ENCODE measurements at places on chromosomes 7 and 10. TPM values are rescaled to one million over a fixed set of nuclear protein-coding genes. Genes with fewer than 3 reads are reported as not detected.

DNA sequence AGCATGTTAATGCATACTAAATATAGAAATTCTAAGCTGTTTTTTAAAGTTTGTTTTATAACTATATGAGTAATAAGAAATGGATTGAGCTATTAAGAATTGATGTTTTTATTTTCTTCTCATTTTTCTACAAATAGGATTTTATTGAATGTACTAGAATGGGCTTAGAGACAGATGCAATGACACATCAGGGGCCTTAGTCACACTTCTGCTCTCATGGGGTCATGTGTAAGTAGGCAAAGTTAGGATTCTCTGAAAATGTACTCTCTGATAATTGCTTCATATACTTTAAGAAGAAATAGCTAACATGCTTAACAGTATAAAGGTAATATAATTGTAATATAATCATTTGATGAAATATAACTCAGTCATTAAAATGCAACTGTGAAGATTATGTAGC, 154.6 kb downstream of the ZNF438 start:
- peaks cover 12% of the 10 kb centered on the region for H3K36me3 ChIP-seq
- no peaks in the 10 kb centered on the region for H3K4me1 ChIP-seq
- no peaks in the 10 kb centered on the region for H3K27me3 ChIP-seq
- no peak overlapping the region for H3K27ac ChIP-seq
- no peak overlapping the region for H3K4me3 ChIP-seq

LDB3 gene
- total RNA-seq, result 0.44 TPM

DNA sequence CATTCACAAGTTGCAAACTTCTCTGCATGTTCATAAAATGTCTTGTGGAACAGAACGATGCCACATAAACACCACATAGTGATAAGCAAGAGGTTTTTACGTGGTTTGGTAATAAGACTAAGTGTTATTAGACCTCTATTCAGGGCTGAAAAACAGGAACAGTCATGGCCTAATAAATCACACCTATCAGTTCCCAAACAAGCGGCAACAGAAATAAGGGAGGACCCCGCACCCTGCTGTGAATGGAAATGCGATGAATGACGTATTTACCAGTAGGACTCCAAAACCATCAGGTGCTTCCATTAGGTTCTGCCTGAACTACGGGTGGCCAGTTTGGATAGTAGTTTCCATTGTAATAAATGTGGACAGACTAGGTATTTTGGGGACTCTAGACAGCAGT, 129.1 kb downstream of the TAX1BP1 start:
- no peak overlapping the region for H3K4me3 ChIP-seq
- DNase-seq, result no peak
- no peaks in the 10 kb centered on the region for H3K27me3 ChIP-seq
- no peaks in the 10 kb centered on the region for H3K36me3 ChIP-seq
- no peak overlapping the region for H3K27ac ChIP-seq

- no peak overlapping the region for H3K27ac ChIP-seq
- H3K36me3 ChIP-seq, result peaks cover 93% of the 10 kb centered on the region
- no peaks in the 10 kb centered on the region for H3K4me1 ChIP-seq
- H3K27me3 ChIP-seq, result no peaks in the 10 kb centered on the region
- no peak for DNase-seq
Observed at GRCh38 chr10:77827366-77827765, 99.2 kb downstream of the DLG5 start.

- no peaks in the 10 kb centered on the region for H3K36me3 ChIP-seq
- no peaks in the 10 kb centered on the region for H3K4me1 ChIP-seq
- H3K27ac ChIP-seq, result no peak overlapping the region
- H3K27me3 ChIP-seq, result no peaks in the 10 kb centered on the region
- DNase-seq, result no peak
Observed at GRCh38 chr10:116194061-116194460, 78.9 kb downstream of the GFRA1 start.

- no peaks in the 10 kb centered on the region for H3K27me3 ChIP-seq
- DNase-seq, result no peak
- peaks cover 79% of the 10 kb centered on the region for H3K36me3 ChIP-seq
- H3K27ac ChIP-seq, result no peak overlapping the region
Observed at GRCh38 chr10:119931871-119932270, 39.3 kb downstream of the SEC23IP start.

MYH16 gene
- not detected for total RNA-seq

POLR2J gene
- total RNA-seq, result 25.4 TPM

DNA sequence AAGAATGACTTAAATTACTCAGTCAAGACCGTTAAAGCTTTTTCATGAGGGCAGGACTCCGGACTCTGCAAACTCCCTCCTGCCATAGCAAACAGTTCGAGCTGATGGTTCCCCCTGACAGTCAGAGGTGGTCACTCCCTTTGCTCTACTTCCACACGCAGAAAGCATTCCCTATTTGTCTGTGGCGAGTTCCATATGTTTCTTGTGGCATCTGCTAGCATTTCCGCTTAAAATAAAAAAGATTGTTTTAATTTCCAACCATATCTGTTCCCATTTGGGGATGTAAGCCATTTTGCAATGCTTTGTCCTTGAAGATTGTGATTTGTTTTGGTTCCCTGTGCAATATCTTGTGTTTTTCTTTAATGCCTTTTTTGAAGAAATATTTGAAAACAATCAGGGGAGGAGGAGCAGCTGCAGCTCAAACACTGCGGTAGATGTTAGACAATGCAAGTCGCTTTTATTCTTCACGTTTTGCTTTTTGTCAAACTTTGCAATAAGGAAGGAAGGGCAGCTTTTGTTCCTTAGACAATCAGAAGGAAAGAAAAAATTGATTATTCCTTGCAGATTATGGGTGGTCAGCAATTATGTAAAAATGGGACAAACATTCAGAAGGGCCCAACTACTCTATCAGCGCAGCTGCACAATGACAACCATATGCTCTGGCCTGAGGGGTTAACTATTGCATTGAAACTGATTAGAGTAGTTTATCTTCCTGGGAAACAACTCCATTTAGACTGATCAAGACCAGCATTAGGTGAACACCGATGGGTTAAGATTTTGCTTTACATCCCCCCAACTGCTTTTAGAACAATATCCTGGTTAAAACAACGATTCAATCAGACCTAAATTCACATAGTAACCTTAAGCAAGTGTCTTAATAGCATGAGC, 425.8 kb upstream of the NRP1 start:
- DNase-seq, result no peak
- H3K27ac ChIP-seq, result no peak overlapping the region
- no peaks in the 10 kb centered on the region for H3K36me3 ChIP-seq
- H3K4me3 ChIP-seq, result no peak overlapping the region
- no peaks in the 10 kb centered on the region for H3K27me3 ChIP-seq

AGBL3 gene
- total RNA-seq, result 0.49 TPM

ATP6V0E2 gene
- 41.1 TPM for total RNA-seq

DNA sequence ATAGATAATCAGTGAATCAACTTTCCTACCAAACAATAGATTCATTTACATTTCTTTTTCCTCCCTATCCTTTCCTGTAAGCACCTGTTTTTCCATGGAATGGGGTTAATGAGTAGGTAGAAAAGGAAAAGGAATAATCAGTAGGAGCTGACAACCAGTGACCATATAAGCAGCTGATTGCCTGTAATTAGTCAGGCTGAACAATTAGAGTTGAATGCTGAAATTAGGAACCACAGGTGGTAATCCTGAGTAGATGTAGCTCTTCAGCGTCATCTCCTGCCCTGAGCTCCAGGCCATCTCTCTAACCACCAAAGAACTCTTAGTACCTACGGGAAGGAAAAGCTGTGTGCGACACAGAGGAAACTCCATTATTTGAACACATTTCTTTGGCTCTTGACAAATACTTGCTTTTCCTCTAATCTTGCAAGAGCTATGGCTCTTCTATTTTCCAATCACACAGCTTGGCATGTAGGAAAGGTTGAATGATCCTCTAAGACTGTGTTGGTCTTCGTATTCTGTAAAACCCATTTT, 63.8 kb downstream of the KLHDC10 start:
- H3K27ac ChIP-seq, result no peak overlapping the region
- H3K4me1 ChIP-seq, result no peaks in the 10 kb centered on the region
- no peaks in the 10 kb centered on the region for H3K27me3 ChIP-seq
- H3K36me3 ChIP-seq, result peaks cover 50% of the 10 kb centered on the region
- H3K4me3 ChIP-seq, result no peak overlapping the region

SLC16A12 gene
- 1.4 TPM for total RNA-seq

GRCh38 chr7:69445541-69445940, 152.7 kb upstream of the AUTS2 start:
- H3K4me1 ChIP-seq, result peaks cover 11% of the 10 kb centered on the region
- H3K4me3 ChIP-seq, result no peak overlapping the region
- H3K27ac ChIP-seq, result no peak overlapping the region
- DNase-seq, result no peak

SYT15B gene
- total RNA-seq, result 1.4 TPM

CLDN4 gene
- total RNA-seq, result 164 TPM

- no peaks in the 10 kb centered on the region for H3K27me3 ChIP-seq
- H3K27ac ChIP-seq, result no peak overlapping the region
- DNase-seq, result no peak
- H3K4me1 ChIP-seq, result no peaks in the 10 kb centered on the region
Observed at GRCh38 chr10:120580918-120581895, 124.2 kb downstream of the PLPP4 start.

ANLN gene
- total RNA-seq, result 10.1 TPM

NEUROD6 gene
- total RNA-seq, result not detected

GRCh38 chr7:80876894-80877414, 41.9 kb downstream of the SEMA3C start:
- H3K27ac ChIP-seq, result no peak overlapping the region
- H3K27me3 ChIP-seq, result no peaks in the 10 kb centered on the region
- DNase-seq, result no peak
- H3K36me3 ChIP-seq, result no peaks in the 10 kb centered on the region

DNA sequence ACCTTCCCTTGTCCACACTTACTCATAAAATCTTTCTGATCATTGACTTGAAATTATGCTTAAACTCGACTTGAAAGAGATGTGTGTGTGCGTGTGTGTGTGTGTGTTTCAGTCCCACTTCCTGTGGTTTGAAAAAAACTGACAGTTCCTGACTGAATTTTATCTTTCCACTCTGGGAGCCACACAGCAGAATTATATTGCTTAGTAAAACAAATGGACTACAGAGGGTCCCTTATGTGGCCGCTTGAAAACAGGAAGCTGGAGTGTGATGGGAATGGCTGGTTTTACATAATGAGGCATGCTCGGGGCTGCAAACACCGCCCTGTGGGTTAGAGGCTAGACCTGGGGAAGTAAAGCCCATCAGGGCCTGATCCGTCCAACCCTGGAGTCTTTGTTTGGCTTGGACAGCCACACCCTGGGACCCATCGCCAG, 54.8 kb downstream of the LYZL1 start:
- no peaks in the 10 kb centered on the region for H3K4me1 ChIP-seq
- H3K27me3 ChIP-seq, result peaks cover 6% of the 10 kb centered on the region
- no peaks in the 10 kb centered on the region for H3K36me3 ChIP-seq
- no peak for DNase-seq
- H3K4me3 ChIP-seq, result no peak overlapping the region
- H3K27ac ChIP-seq, result no peak overlapping the region

GRCh38 chr7:45123913-45124710, 12.6 kb upstream of the TBRG4 start:
- DNase-seq, result no peak
- no peak overlapping the region for H3K4me3 ChIP-seq
- H3K36me3 ChIP-seq, result no peaks in the 10 kb centered on the region
- H3K27me3 ChIP-seq, result no peaks in the 10 kb centered on the region

- H3K27me3 ChIP-seq, result no peaks in the 10 kb centered on the region
- no peak for DNase-seq
- H3K4me3 ChIP-seq, result no peak overlapping the region
- no peak overlapping the region for H3K27ac ChIP-seq
- peaks cover 9% of the 10 kb centered on the region for H3K36me3 ChIP-seq
Observed at GRCh38 chr7:105655500-105656380, 74.4 kb upstream of the EFCAB10 start.

UPK3B gene
- 10.2 TPM for total RNA-seq

DNA sequence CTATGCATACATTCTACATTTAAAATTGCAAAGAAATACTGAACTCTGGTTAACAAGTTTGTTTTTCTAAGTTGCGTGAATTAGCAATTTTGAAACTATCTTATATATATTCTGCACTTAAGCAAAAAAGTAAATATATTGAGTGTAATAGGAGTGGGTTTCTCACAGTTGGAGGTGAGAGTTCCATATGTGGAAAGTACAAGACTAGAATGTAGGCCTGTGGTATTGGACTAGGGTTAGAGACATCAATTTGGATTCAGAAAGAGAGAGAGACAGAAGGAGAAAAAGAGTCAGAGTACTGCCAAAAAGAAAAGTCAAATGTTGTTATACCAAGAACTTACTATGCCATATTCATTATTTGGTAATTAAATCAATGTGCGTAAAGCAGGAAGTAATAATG, 47.3 kb upstream of the ITGB8 start:
- H3K27ac ChIP-seq, result no peak overlapping the region
- no peak overlapping the region for H3K4me3 ChIP-seq
- H3K4me1 ChIP-seq, result no peaks in the 10 kb centered on the region
- no peak for DNase-seq

DNA sequence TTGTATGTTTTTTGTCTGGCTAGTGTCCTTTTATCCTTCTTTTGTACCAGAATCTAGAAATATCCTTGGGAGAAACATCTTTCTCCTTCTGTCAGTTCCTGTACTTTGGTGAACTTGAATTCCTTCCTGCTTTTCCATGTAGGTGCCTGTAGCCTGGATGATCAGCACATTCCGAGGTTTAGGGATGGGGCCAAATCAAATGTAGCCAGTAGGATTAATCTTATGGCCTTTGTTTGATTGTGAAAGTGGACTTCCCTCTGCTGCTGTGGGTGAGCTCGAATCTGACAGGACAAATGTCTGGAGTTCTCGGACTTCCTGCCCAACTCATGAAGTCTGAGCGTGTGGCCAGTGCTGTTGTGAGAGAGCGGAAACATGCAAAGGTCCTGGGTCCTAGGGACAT, 33.2 kb upstream of the NAMPT start:
- no peaks in the 10 kb centered on the region for H3K36me3 ChIP-seq
- H3K27ac ChIP-seq, result no peak overlapping the region
- no peak overlapping the region for H3K4me3 ChIP-seq
- H3K4me1 ChIP-seq, result no peaks in the 10 kb centered on the region

GRCh38 chr10:131996466-131997365, 15.0 kb upstream of the BNIP3 start:
- H3K27ac ChIP-seq, result peak overlapping the region; percentile 84
- H3K4me3 ChIP-seq, result no peak overlapping the region

ERVW-1 gene
- total RNA-seq, result not detected

ACSM6 gene
- 1.1 TPM for total RNA-seq

DNA sequence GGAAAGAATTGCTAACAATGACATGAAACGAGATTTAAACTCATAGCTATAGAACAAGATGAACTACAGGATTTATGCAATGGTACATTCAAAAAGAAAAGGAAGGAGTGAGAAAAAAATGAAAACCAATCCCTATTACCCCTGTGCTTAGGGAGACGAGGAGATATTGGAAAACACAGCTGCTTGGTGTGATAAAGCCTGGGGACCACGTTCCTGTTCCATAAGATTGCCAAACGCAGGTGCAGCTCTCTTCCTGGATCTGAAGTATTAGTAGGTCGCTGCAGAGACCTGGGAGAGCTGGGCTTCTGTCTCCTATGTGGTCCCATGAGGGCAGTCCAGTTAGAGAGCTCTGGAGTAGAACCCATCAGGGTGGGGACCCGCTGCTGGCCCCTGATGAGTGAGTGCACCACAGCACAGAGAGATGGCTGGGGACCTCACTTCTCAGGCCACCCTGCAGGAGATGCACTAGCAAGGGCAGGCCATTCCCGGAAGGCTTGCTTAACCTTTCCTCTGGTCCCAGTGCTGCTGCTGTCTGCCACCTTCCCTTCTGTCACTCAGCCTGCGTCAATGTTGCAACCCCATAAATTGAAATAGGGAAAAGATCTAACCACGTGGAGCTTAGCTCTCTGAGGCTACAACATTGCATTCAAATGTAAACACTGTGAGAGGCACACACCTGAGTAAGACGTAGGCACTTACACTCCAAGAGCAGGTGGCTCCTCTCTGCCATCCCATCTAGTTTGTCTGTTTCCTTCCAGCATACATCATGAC, 57.9 kb downstream of the MTPN start:
- no peak overlapping the region for H3K4me3 ChIP-seq
- H3K27me3 ChIP-seq, result no peaks in the 10 kb centered on the region
- H3K36me3 ChIP-seq, result no peaks in the 10 kb centered on the region
- no peaks in the 10 kb centered on the region for H3K4me1 ChIP-seq
- H3K27ac ChIP-seq, result no peak overlapping the region

SUFU gene
- 22.7 TPM for total RNA-seq
